ENCODE measurements at places on chromosomes 1 and 21.

DNA sequence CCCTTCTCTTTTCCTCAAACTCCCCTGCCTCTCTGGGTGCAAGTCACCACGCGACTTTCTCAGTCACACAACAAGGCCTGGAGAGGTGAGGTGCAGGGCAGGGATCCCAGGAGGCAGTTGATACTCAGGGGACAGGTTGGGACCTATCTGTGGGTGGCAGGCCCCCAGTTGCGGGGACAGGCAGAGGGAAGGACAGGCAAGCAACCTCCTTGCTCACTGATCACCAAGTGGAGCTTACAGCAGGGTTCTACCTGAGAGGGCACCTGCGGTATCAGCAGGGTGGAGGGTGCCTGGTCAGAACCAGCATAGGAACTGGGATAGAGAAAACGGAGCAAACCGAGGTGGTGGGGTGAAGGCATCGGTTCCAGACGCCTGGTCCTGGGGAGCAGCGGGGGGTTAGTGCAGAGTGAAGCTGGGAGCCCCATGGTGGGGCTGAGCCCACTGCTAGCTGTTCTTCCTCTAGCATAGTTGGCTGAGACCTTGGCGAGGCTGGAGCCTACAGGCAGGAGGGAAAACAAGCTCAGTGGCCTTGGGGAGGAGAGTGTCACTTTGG, 24.4 kb upstream of the TENT5C start:
- no peak for DNase-seq

GRCh38 chr1:182186757-182187146, 125.2 kb upstream of the ZNF648 start:
- DNase-seq: no peak

DNA sequence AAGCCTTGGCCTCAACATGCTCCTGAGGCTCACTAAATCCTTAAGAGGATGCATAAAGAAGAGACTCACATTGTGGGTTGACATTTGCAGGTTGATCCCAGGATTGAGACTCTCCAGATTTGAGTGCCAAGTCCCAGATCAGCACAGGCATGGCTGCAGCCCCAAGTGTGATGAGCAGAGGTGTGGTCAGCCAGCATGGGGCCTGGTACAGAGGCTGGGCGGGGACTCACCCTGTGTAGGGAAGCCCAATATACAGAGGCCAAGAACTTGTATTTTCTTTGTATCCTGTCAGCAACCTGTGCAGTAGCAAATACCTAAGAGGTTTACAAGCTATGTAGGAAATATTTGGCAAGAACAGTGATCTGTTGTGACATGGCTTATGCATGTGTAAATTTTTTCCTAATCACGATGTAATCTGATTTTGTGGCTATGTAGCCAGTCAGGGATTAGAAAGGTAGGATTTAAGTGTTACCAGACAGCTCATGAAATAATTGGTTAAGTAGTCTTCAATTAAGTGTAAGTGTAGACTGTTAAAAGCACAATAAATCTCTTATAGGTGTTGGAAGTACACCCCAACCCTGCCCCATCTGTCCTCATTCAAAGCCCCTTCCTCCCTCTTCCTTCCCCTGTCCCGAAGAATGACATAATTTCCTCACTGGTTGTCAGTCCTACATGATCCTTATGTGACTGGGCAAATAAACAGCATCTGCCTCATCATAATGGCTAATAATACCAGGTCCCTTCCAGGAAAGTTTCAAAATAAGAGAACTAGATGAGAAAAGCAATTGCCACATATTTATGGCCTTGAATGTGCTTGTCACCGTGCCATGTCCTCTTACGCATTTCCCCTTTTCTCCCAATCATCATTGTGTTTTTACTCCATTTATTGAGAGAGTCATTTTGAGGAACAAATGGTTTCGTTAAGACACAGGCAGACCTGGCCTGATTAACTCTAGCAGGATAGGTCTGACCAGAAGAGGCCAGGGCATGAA, 120.9 kb downstream of the HLX start:
- no peak for DNase-seq

DNA sequence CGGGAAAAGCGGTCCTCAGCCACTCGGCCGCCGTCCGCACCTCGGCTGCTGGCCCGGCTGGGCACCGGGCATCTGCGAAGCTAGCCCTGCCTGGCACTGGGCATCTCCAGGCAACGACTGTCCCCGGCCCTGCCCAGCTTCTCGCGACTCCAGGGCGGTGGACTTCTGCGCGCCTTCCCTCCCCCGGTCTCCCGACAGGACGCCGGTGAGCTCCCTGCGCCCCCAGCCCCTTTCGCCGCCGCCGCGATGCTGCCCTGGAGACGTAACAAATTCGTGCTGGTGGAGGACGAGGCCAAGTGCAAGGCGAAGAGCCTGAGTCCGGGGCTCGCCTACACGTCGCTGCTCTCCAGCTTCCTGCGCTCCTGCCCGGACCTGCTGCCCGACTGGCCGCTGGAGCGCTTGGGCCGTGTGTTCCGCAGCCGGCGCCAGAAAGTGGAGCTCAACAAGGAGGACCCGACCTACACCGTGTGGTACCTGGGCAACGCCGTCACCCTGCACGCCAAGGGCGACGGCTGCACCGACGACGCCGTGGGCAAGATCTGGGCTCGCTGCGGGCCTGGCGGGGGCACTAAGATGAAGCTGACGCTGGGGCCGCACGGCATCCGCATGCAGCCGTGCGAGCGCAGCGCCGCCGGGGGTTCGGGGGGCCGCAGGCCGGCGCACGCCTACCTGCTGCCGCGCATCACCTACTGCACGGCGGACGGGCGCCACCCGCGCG, 514 bp downstream of the FAM43B start:
- no peak for DNase-seq

DNA sequence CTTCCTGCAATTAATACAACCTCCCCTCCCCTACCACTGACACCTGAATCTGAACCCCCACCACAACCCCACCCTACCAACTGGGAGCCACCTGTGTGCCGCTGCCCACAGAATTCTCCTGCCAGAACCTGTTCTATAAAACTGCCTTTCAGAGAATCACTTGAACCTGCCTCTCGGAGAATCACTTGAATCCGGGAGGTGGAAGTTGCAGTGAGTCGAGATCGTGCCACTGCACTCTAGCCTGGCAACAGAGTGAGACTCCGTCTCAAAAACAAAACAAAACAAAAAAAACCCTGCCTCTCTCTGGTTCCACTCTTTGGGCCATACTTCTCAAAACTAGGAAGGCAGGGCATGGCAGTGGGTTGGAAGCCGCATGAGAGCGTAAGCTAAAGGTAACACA, 5.7 kb downstream of the URB1 start:
- no peak for DNase-seq

DNA sequence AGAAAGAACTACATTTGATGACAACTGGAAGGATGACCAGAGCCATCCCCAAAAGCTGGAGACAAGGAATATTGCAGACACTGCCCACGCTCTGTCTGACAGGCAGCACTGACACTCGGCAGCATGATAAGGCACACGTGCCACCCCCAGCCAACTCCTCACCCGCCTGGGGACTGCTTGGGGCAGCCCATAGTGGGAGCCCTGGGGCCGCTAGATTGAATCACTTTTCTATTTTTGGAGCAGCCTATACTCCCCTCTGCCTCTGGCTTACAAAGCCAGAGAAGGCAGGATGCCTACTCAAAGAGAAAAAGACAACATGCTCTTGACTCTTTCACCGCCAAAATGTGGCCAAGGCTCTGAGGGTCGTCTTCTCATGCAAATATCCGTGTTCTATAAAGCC, 1.3 kb downstream of the SMG5 start:
- peak; percentile 80 for DNase-seq

DNA sequence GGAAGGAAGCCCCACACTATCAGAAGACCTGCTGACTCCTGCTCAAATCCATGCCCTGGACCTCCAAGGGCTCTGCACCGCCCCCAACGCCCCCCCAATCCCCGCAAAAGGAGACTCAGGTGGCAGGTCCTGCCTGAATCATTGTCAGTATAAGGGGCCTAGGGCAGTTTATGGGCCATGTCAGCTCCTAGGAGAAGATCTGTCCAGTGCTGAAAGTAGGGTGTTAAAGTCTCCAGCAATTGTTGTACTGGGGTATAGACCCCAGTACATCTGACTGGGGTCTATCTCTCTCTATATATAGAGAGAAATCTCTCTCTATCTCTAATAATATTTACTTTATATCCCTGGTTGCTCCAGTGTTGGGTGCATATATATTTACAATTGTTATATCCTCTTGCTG, 12.1 kb upstream of the OLIG2 start:
- no peak for DNase-seq

GRCh38 chr1:62082456-62083363, 111.9 kb upstream of the L1TD1 start:
- DNase-seq: peak; percentile 49

DNA sequence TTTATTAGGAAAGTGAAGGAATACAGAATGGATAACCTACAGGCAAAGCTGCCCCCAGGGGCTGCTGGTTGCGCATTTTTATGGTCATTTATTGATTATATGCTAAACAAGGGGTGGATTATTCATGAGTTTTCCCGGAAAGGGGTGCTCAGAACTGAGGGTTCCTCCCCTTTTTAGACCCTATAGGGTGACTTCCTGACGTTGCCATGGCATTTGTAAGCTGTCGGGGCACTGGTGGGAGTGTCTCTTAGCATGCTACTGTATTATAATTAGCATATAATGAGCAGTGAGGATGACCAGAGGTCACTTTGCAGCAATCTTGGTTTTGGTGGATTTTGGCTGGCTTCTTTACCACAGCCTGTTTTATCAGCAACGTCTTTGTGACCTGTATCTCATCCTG, 5.9 kb upstream of the ASAP3 start:
- DNase-seq: no peak

- no peak for DNase-seq
Measured at GRCh38 chr1:109252893-109253802, 3.8 kb downstream of the CELSR2 start.
